ENCODE measurements at places on chromosomes 11 and 22. TPM values are rescaled to one million over a fixed set of nuclear protein-coding genes. Genes with fewer than 3 reads are reported as not detected.
A peak's percentile ranks its signal among the peaks of the same experiment; 100 is the strongest.

- DNase-seq: no peak
Measured at GRCh38 chr11:75245356-75246005, 4.9 kb downstream of the TPBGL start.

DNA sequence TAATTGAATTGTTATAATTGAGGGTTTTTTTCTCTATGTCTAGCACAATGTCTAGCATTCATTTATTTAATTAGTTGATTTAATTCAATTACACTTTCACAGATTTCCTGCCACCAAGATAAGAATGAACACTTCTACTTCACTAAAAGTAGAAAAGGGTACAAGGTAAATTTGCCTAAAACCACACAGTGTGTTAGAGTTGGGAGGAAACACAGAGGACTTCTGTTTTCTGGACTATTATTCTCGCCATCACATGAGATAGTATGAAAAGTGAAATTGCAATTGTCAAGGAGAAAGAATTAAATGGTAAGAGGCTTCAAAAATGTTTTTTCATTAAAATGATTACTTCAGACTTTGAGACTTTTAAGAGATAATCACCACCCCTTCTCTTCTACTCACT lies 109.5 kb downstream of the ETS1 start:
- DNase-seq: no peak

- DNase-seq: no peak
Measured at GRCh38 chr11:26891501-26891900, 102.4 kb upstream of the FIBIN start.

The P2RY6 gene
- total RNA-seq: 2.6 TPM

DNA sequence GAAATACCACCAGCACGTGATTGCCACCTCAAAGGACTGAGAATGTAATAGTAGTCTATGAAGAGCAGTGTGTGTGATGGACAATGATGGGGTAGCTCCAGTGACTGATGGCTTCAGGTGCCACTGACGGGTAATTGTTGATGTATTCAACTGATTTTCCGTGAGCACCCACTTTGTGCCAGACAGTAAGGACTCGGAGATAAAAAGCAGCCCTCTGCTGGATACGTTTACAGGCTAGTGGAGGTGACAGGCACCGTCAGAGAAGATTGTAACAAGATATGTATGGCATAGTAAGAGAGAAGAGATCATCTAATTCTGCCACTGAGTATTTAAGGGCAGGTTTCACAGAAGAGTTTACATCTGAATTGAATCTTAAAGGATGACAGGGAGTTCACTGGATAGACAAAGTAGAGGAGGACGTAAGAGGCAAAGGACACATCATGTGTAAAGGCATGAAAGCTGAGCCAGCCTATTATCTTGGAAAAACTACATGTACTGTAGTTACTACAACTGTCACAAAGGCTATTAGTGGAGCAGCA lies 1.1 kb upstream of the ENTHD1 start:
- no peak for DNase-seq

The DNHD1 gene
- 16.8 TPM for total RNA-seq

- DNase-seq: no peak
Measured at GRCh38 chr11:130031945-130032344, 29.3 kb upstream of the PRDM10 start.

DNA sequence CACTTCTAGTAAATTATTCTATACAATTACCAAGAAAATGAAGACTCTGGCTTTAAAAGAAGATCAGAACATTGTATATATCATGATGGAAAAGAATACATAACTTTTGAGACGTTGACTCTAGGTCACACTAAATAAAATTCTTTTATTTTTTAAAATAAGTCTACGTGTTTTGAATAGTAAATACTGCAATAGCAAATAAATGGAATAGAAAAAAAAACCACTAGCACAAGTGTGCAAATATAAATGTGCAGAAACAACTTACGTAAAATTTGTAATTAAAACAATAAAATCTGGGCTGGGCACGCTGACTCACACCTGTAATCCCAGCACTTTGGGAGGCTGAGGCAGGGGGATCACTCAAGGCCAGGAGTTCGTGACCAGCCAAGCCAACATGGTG lies 17.9 kb downstream of the SIK3 start:
- no peak for DNase-seq

The OR8D1 gene
- not detected for total RNA-seq

DNA sequence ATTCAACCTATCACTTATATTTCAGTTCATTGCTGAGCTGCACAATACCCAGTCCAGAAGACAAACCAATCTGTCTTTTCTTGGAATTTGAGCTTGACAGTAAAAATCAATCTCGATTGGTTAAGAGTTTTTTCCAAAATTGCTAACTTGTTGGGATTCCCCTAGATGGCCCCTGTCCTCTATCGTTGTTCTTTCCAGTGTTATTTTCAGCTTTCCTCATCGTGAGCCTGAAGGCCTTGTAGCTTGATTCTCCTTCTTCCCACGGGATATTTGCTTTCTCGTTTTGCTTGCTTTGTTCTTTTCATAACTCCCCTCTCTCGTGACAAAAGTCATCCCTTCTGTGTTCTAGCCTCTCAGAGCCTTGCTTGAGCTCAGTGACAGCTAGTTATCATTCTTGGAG lies 3.1 kb downstream of the OR8B8 start:
- no peak for DNase-seq

The CHRM1 gene
- total RNA-seq: not detected

DNA sequence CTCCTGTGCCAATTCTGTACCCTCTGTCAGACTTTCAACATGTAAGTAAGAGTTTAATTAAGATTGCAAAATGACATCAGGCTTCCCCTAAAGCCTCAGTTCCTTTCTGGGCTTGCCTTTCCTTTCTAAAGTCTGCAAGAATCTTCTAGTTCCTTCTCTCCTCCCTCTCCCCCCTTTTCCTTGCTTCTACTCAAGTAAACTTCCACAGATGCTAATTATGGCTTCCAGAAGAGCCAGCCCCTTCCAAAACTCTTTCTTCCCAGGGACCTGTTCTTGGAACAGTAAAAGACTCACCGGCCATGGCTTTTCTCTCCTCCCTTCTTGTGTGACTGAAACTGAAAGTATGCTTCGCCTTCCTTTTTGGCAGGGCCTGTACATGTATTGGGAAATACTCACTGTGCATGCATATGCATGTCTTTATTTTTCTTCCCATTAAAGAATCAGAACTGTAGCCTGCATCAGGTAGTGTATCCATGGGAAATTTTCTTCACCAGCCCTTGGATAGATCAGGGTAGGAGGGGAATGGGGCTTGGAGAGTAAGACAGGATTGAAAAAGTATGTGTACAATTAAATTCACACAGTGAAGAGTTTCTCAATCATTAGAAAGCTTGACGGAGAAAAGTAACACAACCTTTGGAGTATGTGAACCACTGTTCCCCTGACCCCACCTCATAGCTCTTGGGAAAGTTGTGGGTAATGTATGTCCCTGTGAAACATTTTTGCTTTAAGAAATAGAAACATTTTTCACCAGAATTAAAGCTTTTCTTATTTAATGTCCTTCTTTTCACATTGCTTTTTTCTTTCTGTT lies at the start of gene CASP1:
CASP1 (minus strand) TSS at position 332 of the 808 bp plus-strand sequence; CDS start at position 301, 31 bp downstream.
- DNase-seq: no peak

GRCh38 chr11:75352588-75353206 lies 1.2 kb upstream of the ARRB1 start:
- no peak for DNase-seq

- DNase-seq: no peak
Measured at GRCh38 chr11:69493931-69494821, 12.7 kb downstream of the LINC01488 start.

DNA sequence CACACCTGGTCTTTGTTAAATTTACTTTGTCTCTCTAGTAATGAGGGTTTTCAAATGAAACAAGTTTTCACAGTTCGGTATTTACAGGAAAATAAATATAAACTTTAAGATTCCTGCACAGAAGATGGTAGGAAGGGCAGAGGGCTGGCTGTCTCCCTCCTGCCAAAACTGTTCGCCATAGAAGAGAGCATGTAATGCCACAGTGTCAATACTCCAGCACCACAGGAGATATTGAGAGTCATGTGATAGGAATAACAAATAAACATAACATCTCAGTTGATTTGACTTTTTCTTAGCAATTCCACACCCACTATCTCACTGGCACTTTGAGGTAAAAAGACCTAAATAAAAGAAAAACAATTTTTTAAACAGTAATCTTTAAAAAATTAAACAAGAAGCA lies 100.9 kb downstream of the MRTFA start:
- no peak for DNase-seq

DNA sequence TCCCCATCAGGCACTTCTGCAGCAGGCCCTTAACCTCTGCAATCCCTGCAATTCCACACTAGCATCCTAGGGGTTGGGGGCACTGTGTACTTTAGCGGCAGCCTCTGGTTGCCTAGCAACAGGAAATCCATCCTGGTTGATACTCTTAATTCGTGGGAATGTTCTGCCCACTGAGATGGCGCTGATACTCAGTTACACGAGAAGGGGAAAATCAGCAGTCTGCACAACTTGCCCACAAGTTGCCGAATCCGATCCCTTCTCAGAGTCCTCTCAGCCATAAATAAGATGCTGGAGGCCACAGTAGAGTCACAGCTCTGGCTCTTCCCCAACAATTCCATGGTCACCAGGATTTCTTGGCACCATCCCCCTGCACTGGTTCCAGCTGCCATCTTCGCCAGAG lies 57.6 kb upstream of the CRYBB3 start:
- DNase-seq: no peak

GRCh38 chr11:126440792-126441514 lies 85.5 kb downstream of the ST3GAL4 start:
- peak; percentile 70 for DNase-seq

The KRTAP5-8 gene
- 0.49 TPM for total RNA-seq

DNA sequence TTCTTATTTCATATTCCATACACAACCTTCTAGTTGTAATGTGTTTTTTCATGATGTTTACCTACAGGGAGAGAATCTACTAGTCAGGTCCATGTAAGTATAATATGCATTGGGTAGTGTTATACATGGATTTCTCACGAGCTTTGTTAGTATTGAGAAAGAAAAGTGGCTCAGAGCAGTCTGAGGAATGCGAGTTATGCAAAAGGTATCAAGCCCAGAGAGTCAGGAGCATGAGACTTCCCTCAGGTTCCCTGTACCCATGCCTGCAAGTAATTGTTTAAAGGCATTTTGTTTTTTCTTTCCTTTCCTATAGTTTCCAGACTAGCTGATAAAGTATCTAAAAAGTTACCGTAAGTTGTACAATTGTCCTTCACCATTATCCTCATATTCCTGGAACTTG lies 66.1 kb downstream of the STK33 start:
- no peak for DNase-seq

The CNIH2 gene
- not detected for total RNA-seq

The KRTAP5-9 gene
- 0.54 TPM for total RNA-seq

GRCh38 chr11:46724088-46724487 lies 5.1 kb downstream of the F2 start:
- no peak for DNase-seq

- no peak for DNase-seq
Measured at GRCh38 chr11:134513585-134514120, 101.6 kb upstream of the B3GAT1 start.

DNA sequence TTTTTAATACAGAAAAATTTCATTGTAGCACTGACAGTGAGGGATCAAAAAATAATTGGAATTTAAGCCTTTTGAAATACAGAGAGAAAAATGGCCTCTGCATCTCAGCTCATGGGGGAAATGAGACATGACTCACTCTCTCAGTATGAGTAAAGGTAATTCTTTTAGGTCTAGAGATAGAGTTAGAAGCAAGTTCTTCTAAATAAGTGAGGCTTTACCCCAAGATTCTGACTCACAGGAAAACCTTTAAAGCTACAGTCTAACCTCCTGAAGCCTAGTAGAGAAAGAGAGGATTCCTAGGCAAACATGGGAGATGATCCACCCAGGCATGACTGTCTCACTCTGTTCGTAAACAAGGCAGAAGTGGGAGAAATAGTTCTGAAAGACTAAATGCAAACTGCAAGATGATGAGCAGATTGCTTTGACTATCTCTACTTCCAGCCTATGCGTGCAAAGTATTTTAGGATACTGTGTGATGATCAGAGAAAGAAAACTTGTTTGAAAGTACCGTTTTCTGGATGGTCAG lies 1003.3 kb upstream of the CCDC90B start:
- DNase-seq: no peak

The MPEG1 gene
- 11.0 TPM for total RNA-seq

The SLC22A8 gene
- total RNA-seq: not detected

DNA sequence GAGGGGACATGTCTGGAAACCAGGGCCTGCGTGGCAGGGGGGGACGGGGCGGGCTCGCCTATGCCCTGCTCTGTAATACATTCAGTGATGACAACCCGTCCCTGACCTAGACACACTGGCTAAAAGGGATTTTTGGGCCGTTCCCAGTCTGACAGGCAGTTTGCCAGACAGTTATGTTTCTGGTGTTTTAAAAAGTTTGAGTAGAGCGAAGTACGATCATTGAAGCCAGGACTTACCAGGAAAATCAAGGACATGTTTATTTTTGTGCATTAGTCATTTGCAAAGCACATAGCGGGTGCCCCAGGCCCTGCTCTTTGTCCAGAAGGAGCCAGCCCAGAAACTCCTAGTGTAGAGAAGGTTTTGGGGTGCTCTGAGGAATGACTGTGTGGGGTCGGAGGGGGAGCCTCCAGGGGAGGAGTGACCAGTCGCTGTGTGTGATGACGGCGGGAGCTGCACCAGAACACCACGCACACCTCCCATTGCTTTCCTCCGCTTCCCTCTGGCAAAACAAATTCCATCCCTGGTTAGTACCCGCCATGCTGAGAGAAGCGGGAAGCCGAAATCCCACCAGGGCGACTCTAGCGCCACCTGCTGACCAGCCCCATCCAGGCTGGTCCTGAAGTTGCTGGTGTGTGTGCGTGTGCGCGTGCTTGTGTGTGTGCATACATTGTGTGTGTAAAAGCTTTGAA lies 50.8 kb downstream of the FBLN1 start:
- peak; percentile 76 for DNase-seq

GRCh38 chr11:104699981-104700380 lies 198.3 kb downstream of the CASP12 start:
- DNase-seq: no peak

DNA sequence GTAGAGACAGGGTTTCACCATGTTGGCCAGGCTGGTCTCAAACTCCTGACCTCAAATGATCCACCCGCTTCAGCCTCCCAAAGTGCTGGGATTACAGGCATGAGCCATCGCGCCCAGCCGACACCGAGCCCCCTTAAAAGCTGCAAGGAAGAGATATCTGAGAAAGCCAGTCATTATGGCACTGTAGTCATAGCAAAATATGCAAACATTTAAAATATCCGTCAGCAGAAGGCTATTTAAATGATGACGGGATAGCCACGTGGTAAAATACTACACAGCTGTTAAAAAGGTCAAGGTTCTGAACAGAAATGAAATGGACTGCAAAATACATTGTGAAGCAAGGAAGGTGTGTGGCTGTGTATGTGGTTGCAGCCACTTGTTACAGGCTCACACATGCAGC lies 6.4 kb upstream of the CCDC88B start:
- DNase-seq: no peak

GRCh38 chr11:41879214-41879613 lies 419.8 kb upstream of the LRRC4C start:
- no peak for DNase-seq
